ENCODE measurements at places on chromosomes 2 and 18.

- DNase-seq: no peak
These were observed 327.6 kb upstream of the ZEB2 start for GRCh38 chr2:144847347-144848080.

DNA sequence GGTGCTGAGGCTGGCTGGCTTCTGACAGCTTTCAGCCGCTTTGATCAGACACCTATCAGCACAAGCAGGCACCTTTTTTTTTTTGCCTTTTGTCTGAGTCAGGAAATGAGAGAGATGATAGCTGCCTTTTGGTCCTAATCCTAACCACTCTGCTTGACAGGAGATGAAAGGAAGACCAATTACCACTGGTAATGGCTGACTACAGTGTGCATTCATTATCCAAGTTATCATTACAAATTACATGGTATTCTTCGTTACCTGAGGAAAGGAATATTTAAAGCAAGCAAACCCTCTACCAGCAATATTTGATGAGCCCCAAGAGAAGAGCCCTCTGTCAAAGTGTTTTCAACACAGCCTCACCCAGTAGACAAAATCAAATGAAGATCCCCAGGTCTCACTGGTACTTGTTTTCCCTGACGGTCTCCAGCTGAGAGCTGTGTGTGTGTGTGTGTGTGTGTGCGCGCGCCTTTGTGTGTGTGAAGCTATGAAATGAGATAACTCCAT is 925.7 kb downstream of the DCDC2C start:
- DNase-seq: no peak

- DNase-seq: no peak
These were observed 46.5 kb upstream of the NR4A2 start for GRCh38 chr2:156379071-156379470.

GRCh38 chr2:3174626-3175567 is 202.7 kb downstream of the EIPR1 start:
- DNase-seq: no peak

GRCh38 chr18:50097702-50098101 is 97.2 kb downstream of the MYO5B start:
- no peak for DNase-seq

GRCh38 chr2:113709022-113709421 is 47.4 kb downstream of the SLC35F5 start:
- no peak for DNase-seq

DNA sequence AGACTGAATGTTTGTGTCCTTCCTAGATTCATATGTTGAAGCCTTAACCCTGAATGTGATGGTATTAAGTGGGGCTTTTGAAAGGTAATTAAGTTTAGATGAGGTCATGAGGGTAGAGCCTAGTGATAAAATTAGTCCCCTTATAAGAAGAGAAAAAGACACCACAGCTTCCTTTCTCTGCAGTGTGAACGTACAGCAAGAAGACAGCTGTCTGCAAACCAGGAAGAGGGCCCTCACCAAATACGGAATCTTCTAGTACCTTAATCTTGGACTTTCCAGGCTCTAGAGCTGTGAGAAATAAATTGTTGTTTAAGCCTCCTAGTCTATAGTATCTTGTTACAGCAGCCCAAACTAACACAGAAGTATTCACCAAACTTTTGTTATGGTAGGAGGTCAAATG is 57.1 kb upstream of the CYTIP start:
- DNase-seq: no peak

DNA sequence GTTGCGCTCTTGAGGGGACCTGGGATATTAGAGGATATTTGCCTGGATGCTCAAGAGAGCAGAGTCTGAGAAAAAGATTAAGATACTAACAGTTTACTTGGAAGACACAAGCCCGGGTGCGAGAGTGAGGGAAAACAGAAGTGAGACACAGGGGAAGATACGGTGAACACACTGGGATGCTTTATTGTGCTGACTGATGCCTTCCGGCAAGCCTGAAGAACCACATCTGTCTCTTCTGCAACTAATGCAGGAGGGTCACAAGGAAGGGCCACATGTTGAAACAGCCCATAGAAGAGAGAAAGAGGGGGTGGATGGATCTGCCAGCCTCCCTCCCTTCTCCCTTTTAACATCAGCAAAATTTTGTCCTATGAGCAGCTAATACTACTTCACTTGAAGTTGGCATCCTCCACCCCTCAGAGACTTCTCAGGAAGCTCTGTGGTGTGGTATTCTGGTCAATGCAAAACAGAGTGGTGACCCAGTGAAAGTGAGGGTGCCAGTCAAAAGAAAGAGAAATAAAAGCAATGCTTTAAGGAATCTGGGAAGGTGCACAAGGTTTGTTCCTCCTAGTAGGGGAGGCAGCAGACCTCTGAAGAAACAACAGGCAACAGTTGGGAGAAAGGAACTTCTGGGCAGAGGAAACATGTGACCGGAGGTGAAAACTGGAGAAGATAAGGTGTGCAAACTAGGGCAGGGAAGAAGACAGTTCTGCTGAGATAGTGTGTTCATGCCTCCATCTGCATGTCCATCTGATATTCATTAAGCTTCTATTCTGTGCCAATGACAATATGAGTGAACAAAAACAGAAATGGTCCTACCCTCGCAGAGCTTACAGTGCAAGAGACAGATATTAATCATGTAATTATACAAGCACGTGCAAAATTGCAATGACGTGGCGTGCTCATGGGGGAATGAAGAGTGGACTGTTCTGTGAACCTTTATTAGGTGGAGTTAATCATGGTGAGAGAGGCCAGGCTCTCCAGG is 107.1 kb downstream of the LYPD6B start:
- no peak for DNase-seq

DNA sequence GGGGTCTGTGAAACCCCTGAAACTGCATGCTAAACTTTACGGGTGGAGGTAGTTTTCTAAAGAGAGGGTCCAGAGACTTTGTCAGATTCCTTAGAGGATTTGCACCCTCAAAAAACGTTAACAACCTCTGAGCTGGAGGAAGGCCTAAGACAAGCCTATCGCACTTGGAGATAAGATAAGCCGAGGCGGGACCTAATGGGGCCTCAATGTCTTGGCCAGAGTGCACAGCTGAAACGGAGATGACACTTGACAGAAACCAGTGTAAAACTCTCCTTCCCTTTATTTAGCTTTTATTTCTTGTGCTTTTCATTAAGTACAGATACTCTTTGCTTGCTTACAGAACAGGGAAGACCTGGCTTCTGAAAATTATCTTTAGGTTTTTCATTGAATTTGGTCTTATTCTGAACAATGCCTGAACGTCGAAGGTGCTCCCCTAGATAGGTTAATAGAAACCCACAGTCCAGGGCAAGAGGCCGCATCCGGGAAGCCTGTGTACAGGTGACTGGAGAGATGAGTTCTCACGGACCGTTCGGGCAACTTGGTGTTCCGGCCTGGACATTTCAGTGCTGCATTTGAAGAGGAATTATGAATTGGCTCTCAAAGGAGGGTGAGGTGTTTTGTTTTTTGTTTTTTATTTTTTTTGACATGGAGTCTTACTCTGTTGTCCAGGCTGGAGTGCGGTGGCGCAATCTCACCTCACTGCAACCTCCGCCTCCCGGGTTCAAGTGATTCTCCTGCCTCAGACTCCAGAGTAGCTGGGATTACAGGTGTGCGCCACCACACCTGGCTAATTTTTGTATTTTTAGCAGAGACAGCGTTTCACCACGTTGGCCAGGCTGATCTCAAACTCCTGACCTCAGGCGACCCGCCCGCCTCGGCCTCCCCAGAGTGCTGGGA is 49.7 kb downstream of the SH3BP4 start:
- no peak for DNase-seq

- DNase-seq: no peak
These were observed 39.7 kb upstream of the NEDD4L start for GRCh38 chr18:58004317-58004716.

GRCh38 chr18:79801641-79802040 is 3.9 kb downstream of the KCNG2 start:
- DNase-seq: no peak

DNA sequence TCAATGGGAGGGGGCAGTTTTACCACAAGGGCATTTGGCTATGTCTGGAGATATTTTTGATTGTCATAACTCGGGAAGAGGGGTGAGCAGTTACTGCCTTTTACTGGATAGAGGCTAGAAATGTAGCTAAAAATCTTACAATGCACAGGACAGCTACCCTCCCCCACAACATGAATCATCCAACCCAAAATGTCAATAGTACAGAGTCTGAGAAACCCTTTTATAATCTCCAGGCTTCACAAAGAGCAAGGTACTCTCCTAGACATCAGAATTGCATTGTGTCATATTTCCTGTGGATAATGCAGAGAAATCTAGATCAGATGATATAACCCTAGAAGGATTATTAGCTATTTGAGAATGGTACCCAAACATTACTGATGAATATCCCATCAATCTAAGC is 277.1 kb upstream of the NRP2 start:
- no peak for DNase-seq

DNA sequence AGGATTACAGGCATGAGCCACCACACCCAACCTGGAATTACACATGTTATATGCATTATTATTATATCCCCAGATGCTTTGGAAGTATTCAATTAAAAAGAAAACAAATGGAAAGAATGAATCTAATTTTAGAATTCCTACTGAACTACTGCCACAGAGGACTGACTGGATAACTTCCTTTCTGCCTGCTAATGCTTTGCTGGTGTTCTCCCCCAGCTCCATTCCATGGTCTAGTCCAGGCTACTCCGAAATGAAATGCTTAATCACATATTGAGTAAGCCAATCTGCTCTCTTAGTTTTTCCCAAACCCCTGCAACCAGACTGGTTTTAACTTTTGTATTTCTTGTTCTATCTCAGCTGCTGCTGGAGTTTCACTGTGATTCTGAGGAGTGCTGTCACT is 519.1 kb downstream of the SOX11 start:
- DNase-seq: no peak

GRCh38 chr18:48882379-48882778 is 68.4 kb downstream of the SMAD7 start:
- DNase-seq: no peak

- DNase-seq: no peak
These were observed 1794.0 kb upstream of the CELF4 start for GRCh38 chr18:39359636-39360035.

GRCh38 chr2:235978022-235978421 is 190.2 kb downstream of the GBX2 start:
- DNase-seq: no peak

- no peak for DNase-seq
These were observed 61.3 kb downstream of the UGP2 start for GRCh38 chr2:63903003-63903402.
